ENCODE measurements at places on chromosomes 12 and 14. TPM values are rescaled to one million over a fixed set of nuclear protein-coding genes. Genes with fewer than 3 reads are reported as not detected.

The DNAI7 gene
- total RNA-seq = not detected

The HOXC12 gene
- 6.1 TPM for total RNA-seq

The NFATC4 gene
- total RNA-seq = 38.1 TPM

The DAO gene
- total RNA-seq = not detected

The GLIPR1L1 gene
- total RNA-seq = not detected

The PMEL gene
- total RNA-seq = 1.2 TPM

The PTPRB gene
- not detected for total RNA-seq

The PIK3C2G gene
- not detected for total RNA-seq

Measured in A673 (cell line).